ENCODE measurements at places on chromosomes 2 and 18.

DNA sequence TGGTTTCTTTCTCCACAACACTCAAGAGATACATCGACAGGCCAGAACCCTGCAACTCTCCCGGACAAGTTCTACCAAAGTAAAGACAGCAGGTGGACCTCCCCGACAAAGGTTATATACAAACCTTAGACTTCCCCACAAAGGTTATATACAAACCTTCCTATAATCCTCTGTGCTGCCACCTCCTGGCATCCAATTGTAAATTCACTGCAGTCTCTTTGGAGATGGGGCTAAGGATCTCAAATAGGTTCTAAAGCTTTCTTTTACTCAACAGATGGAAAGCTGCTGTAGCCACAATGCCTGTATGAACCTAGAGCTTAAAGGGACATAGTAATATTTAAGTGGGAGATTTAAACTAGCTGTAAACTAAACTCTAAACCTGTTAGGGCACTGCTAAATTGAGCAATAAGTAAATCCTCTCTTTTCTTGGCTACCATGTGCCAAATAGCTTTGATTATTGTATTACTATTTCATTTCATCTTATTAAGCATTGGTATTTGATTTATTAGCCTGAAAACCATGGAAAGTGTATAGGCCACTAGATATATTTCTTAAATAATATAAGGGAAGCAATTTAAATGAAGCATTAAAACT is 9.8 kb upstream of the MREG start:
- peak; percentile 66 for DNase-seq

DNA sequence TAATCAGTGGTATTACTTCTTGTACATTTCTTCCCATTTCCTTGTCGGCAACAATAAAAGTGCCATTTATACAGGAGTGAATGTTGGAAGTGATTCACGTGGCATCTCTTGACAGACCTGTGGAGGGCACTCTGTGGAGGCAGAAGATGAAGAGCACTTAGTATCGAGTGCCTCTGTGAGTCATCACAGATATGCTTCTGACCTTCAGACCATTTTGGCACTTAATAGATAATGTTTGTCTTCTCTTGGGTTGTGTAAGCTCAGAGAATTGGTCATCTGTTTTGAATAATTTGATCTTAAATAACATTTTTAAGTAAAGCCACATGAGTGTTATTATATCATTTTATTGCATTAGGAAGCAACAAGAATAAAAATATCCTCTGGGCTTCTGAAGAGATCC is 305.5 kb downstream of the PTPRM start:
- no peak for DNase-seq

- no peak for DNase-seq
These were observed 142.0 kb downstream of the TDRD15 start for GRCh38 chr2:21265752-21266151.

DNA sequence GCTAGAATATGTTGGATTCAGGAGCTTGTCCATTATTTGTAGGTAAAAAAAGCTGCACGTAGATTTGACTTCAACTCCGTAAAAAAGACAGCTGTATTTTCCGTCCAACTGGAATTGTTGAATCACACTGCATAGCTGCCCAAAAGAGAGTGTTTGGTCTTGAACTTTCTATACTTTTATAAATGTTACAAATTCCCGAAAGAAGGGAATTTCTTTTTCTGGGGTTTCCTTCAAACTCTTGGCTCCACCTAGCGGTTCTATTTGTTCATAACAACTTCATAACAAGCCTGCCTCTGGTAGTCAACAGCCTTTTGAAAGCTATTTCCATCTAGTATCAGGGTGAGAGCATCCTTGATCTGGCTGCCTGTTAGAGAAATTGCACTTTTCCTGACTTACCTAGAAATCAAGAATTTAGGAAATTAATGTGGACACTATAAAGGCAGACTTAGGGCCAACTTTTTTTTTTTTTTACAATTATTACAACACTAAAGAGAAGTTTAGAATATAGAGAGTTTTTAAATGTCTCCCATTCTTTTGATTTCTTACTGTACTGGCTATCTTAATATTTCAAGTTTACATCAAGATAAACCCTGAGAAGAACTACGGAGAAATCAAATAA is 48.1 kb downstream of the TMEM185B start:
- DNase-seq: peak; percentile 72

GRCh38 chr2:229096409-229097066 is 174.5 kb downstream of the PID1 start:
- DNase-seq: no peak

DNA sequence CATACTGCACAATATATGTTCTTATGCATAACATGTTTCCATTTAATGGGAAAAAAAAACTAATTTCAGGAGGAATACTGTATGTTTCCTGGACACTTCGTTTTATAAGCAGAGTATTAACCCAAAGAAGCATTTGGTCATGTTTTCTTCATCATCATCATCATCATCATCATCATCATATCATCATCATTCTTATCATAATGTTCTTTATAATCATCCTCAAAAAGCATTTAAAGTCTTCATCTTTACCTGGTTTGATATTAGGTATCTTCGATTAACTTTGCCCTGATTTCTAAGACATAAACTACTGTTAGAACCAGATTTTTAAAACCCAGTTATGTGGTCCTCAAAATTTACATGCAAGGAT is 47.9 kb downstream of the ZEB2 start:
- no peak for DNase-seq

DNA sequence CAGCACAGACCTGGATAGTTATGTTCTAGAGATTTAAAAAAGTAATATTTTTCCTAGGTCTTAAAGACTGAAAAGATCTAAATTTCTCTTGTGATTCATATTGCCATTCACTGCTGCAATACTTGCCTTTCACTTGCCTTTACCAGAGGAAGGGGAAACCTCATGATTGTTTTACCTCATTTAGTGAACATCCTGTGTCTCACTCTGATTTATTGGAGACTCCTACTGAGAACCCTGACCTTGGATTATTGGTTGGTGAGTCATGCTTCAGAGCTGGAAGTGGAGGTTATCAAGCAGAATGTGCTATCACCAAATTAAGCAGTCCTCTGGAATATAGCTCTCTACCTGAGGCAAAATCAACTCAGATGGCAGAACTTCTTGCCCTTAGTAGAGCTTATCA is 500.5 kb downstream of the TSN start:
- no peak for DNase-seq

- peak; percentile 47 for DNase-seq
These were observed 47.7 kb upstream of the WDR75 start for GRCh38 chr2:189393440-189394111.

DNA sequence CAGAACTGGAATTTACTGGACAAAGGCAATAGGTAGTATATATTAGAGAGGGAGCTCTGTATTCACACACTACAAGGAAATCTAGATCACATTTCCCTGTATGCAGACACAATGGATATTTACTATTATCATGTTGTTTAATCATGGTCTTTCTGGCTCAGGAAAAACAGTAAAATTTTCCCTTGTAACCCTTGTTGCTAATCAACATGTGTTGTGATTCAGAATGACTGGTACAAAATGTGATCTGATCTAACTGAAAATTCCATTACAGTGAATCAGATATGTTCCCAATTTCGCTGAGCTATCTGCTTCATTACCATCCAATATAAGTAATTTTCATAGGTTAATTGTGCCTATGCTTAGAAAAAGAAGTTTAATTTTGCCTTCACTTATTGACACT is 1109.7 kb downstream of the LRP1B start:
- peak; percentile 11 for DNase-seq

- DNase-seq: peak; percentile 42
These were observed 229.2 kb downstream of the LDLRAD4 start for GRCh38 chr18:13447621-13448334.

- DNase-seq: no peak
These were observed 941 bp downstream of the SKOR2 start for GRCh38 chr18:47250391-47251046.

GRCh38 chr2:11122380-11122779 is 32.9 kb upstream of the SLC66A3 start:
- no peak for DNase-seq

DNA sequence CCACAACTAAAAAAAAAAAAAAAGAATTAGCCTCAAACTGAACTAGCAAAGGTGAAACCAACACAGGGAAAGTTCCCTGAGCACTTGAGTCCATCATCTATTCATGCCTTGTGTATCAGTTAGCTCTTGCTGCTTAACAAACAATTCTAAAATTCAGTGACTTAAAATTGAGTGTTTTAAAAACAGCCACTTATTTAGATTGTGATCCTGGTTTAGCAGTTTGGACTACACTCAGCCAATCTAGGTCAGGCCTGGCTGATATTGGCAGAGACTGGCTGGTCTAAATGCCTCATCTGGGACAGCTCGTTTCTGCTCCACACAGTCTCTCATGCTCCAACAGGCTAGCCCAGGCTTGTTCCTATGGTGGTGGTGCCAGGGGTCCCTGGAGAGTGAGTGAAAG is 247.9 kb downstream of the ATAD2B start:
- DNase-seq: no peak

DNA sequence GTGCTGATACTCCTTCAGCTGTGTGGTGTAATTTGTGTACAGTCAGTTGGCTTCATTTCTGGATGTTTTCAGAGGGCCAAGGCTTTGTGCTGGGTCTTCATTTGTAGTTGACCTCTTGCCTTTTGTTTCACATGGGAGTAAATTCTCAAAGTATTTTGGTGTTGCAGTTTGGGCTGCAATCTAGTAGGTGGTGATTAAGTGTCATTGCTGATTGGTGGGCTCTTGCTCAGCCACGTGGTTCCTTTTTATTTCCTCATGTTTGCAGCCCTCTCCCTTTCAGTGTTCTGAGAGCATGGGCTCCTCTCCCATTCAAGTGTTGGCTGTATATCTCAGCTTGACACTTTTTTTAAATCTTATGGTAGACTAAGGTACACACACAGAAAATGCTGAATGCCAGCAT is 96.8 kb downstream of the SNTG2 start:
- DNase-seq: no peak

DNA sequence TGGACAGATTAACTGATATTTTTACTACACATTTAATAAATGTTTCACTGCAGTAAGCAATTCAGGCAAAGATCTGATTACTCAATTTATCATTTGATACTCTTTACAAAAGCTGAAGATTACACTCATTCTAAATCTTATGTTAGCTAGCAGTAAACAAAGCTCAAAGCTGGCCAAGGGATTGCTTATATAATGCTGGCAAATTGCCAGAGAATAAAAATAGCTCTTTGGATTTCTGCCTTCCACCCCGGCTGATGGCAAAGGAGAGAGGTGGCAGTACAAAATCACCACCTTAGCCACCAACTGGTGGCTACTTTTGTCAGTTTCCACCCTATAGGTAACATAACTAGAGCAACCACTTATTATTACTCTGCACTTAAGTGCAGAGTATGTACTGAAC is 320.5 kb downstream of the FSIP2 start:
- DNase-seq: no peak

DNA sequence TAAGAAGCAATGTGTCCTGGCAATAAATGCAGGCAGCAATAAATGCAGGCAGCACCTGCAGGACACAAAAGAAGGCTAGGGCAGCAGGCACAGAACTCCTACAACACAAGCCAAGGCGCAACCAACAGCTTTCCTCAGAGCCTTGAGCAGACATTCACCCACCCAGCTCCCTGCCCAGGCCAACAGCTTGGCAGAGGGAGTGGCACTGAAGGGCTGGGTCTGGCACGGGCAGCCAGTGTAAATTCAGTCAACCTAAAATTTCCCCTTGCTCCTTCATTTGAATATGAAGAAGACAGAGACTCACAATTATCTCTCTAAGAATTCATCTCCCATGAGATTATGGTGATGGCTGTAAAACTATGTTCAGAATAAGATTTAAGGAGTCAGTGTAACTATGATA is 35.4 kb downstream of the AAK1 start:
- no peak for DNase-seq

GRCh38 chr2:69345434-69345833 is 41.6 kb downstream of the GFPT1 start:
- no peak for DNase-seq

GRCh38 chr2:197707316-197708213 is 2.4 kb downstream of the MARS2 start:
- peak; percentile 41 for DNase-seq

- DNase-seq: no peak
These were observed 25.9 kb downstream of the ITM2C start for GRCh38 chr2:230890646-230891045.

DNA sequence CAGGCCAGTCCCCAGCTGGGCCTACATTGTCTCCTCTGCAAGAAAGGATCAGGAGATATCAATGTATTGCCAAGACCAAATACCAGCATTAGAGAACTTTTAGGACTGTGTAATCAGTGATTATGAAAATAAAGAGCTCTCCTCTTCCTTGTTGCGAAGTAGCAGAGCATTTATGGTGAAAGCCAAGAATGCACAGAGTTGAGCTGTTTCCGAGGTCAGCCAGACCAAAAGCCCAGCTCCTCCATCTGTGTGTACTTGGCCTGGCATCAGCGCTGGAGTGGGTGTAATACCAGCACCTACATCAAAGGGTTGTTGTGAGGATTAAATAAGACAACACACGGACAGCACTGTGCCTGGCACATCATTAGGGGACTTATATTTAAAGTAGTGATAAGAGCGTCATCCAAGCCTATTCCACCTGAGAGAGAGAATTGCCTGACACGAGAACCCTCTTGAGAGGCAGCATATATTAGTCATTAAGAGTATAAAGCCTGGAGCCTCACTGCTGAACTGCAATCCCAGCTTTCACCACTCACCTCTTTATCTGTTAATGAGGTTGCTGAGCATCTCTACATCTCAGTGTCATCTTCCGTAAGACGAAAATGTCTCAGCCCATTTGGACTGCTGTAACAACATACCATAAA is 7.4 kb upstream of the SLC16A14 start:
- DNase-seq: no peak

- no peak for DNase-seq
These were observed 3.1 kb upstream of the HES6 start for GRCh38 chr2:238242731-238243495.

DNA sequence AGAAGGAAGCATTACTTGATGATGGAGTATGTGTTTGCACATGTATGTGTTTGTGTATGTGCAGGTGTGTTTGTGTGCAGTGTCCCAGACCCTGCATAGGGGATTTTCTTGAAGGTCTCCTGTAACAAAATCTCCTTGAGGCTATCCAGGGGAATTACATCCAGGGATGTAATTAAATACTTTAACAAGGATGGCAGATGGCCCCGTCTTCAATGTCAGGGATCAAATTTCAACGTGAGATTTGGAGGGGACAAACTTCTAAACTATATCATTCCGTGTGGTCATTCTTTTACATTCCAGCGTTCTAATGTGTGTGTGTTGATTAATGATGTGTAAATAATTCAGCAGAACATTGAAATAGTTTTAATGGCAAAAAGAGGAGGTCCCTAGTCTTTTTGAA is 3.3 kb downstream of the UGT1A9 start:
- DNase-seq: no peak

GRCh38 chr18:43534511-43534910 is 257.2 kb upstream of the SYT4 start:
- no peak for DNase-seq

All from AG08396 (cell line).